ENCODE measurements at places on chromosomes 4 and X. TPM values are rescaled to one million over a fixed set of nuclear protein-coding genes. Genes with fewer than 3 reads are reported as not detected.

GRCh38 chr4:74407891-74408290, 37.0 kb upstream of the AREG start:
- no peak for DNase-seq

DNA sequence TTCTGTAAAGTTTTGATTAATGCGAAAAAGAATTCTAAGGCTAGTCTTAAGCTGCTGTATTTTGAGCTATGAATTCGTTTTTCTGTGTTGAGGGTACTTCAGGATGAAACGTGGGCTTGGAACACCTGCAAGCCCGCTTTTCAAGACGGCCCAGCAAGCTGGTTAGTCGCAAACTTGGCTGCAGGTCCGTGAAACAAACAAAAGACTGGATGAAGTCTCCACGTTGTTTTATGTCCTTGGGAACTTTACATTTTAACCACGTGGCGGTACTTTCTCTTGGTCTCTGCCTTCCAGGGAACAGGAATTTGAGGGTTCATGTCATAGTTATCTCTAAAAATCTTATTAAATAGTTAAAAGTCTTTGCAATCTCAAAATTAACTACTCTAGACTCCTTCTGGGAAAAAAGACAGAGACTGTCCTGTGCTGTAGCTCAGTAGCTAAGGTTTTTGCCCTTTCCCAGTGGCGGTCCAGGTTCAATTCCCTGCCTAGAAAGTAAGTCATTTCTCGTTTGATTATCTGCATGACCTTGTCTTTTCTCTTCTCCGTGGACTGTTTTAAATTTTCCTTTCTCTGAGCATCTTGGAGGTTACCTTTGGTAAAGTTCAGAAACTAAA, 21.0 kb downstream of the TENM3 start:
- DNase-seq, result no peak

- DNase-seq, result no peak
Measured at GRCh38 chr4:148173397-148174017, 268.7 kb downstream of the NR3C2 start.

- DNase-seq, result no peak
Measured at GRCh38 chr4:101081695-101082369, 265.5 kb downstream of the PPP3CA start.

- DNase-seq, result no peak
Measured at GRCh38 chrX:23826653-23827052, 43.7 kb downstream of the SAT1 start.

- DNase-seq, result peak; percentile 66
Measured at GRCh38 chr4:24778464-24779225, 16.7 kb upstream of the SOD3 start.

DNA sequence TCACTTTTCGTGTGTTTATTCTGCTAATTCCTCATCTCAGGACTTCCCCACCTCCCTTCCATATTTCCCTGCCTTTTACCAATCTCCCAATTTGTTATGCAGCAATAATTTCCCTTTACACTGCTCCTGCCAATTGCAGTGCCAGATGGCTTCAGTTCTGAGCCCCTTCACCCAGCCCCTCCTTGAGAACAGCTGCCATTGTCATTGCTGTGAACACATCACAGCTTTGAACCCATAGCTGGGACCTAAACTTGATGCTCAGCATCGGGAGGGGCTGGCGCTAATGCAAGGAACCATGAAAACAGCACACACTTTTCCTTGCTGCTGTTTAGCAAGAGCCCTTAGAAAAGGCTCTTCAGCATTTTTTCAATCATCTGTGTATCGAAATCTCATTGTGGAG, 104.9 kb downstream of the ALPK1 start:
- DNase-seq, result no peak

DNA sequence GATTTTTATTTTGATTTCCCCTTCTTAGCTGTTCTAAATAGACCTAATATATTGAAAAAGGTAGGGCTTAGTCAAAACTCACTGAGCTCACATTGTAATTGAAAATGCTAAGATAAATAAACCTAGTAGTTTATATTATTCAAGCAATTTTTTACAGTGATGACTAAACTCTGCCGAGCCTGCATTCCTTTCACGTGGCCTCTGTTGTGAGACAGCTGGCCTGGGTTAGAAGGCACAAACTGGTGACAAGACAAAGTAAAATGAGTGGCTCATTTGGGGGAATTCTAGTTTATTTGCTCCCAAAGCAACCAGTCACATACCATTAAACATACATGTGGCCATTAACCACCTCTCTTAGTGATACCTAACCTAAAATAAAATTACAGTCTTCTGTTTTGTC, 169.4 kb upstream of the TEX13C start:
- no peak for DNase-seq

- DNase-seq, result no peak
Measured at GRCh38 chr4:1274871-1275270, 14.8 kb upstream of the MAEA start.

DNA sequence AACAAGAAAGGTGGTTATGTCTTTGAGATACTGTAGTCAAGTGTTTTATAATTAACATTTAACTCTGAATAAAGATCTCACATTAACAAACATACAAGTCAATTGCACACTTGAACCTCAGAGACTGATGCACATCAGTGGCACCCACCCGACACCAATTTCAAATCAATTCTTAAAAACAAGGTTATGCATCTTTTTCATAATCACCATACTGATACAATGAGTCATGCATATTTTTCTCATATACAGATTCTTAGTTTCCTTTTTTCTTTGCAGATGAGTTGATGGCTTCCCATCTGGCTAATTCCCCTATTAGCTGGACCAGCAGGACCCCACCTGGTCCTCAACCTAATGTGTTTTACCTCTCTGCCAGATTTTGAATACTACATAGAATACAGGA, 136.2 kb upstream of the RPL34 start:
- no peak for DNase-seq

DNA sequence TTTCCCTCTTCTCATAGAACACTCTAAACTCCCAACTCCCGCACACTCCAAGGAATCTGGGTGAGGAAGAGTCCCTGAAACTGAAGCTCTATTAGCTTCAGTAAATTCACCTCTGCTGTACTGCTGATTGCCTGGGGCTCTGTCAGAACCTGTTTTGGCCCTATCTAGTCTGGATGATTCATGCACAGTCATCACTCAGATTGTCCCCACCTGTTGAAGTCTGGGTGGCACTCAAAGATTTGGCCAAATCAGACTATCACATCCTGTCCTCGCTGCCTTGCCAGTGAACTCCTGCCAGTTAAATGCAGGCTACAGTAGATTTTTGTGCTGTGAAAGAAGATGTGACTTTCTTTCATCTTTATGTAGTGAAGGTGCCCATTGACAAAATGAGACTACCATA, 63.5 kb upstream of the EMCN start:
- no peak for DNase-seq

- DNase-seq, result no peak
Measured at GRCh38 chr4:145819101-145819852, 119.3 kb downstream of the ZNF827 start.

GRCh38 chr4:79235095-79235494, 90.8 kb downstream of the NAA11 start:
- DNase-seq, result no peak

DNA sequence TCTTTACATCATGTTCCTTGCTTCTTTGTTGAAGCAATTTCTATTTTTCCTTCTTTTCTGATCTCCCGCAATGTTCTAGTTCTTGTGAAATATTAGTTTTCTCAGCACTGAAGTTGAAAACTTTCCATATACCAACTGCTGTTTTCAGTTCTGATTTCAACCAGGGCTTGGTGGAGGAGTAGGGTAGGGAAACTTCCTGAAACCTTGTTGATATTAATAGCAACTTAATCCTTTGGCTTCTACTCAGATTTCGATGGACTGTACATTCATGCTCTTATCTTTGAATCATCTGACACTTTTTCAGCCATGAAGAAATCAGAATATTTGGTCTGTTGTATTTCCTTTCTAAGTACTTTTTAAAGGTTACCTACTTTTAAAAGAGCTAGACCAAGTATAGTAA, 315.8 kb downstream of the RPA4 start:
- DNase-seq, result peak; percentile 5

DNA sequence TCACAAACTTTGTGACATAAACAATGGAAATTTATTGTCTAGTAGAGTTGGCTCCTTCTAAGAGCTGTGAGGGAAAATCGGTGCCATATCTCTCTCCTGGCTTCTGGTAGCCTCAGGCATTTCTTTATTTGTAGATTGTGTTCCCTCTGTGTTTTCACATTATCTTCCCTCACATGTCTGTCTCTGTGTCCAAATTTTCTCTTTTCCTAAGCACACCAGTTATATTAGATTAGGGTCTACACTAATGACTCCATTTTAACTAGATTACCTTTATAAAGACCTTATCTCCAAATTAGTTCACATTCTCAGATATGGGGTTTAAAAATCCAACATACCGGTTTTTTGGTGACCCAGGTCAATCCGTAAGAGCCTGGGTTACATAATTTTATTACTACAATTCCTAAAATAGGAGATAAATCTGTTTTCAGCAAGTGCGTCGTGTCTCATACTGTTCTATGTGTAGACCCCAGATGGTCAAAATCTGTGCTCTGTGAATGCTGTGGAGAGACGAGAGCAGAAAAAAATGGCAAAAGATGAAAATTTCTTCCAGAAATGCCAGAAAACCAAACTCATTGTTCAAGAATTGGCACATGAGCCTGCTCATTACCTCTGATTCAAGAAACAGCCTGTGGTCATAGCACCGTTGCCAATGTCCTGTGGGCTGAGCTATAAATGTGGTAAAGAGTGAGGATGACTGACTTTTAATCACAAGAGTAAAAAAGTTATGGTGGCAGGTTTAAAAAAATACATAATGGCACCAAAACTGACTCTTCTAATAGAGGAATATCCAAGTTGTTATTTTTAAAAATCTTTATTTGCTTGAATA, 574.7 kb downstream of the PCDH7 start:
- DNase-seq, result no peak

GRCh38 chr4:38023347-38024205, 63.4 kb downstream of the PTTG2 start:
- DNase-seq, result no peak

DNA sequence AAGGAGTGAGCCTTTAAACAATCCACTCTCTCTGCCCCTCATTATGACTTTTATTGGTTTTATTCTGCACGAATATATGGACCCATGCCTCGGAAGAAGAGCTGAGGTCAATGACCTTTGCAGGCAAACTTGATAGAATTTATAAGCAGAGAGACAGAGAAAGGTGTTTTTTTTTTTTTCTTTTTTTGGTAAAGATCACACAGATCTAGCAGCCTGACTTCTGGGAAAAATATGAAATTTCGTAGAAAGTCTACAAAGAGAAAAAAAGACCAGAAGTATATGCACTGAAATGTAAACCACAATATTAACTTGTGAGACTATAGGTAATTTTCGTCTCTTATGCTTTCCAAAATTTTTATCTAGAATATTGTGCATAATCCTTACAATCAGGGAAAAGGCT, 61.6 kb downstream of the LEF1 start:
- DNase-seq, result no peak

DNA sequence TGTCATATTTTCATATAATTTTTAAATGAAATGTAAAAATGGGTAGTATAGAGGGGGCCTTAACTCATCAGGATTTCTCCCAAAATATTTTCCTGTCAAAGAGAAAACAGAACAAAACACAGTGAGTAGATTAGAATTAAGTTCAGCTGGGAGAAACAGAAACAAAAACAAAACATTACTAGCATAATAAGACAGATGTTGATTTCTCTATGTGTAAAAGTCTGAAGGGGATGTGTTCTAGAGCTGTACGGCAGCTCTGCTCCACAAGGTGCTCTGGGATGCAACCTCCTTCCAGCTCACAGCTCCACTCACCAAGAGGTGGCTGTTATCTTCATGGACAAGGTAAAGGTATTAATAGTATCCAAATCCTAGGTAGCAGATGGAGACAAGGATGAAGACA, 72.8 kb downstream of the ARHGEF38 start:
- DNase-seq, result no peak

- DNase-seq, result no peak
Measured at GRCh38 chr4:84948056-84948455, 18.4 kb downstream of the WDFY3 start.

GRCh38 chr4:54063229-54063628, 1.2 kb downstream of the CHIC2 start:
- DNase-seq, result no peak

- no peak for DNase-seq
Measured at GRCh38 chr4:75015627-75016026, 82.7 kb downstream of the PARM1 start.

DNA sequence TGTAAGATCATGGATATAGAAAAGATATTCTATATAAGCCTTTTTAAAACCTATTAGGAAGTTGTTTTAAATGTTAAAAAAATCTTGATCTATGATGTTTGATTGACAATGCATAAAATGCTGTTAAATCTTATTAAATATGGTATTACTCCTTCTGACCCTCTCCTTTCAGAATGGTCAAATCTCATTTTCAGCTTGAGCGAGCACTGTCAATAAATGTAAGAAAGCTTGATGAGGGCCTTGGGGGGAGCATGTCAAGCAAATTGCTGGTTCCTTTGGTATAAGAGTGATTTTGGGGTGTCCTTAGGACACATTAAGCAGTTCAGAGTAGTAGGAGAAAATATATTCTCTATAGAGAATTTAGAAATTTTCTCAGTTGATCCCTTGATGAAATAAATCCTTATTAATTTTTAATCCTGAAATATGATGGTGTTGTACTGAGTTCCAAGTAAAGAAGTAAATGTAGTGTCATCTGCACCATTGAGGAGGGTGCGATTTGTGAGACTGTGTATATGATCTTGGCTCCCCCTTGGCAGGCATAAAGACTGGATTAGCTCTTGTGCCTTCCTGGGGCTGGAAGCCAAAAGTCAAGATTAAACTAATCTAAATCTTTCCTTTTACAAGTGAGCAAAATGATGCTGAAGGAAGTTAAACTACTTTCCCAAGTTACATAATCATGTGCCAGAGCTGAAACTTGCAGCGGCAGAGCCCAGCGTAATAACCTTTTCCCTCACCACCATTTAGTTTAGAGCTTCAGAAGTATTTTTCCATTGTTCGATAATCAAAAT, 82.6 kb upstream of the ANK2 start:
- no peak for DNase-seq

DNA sequence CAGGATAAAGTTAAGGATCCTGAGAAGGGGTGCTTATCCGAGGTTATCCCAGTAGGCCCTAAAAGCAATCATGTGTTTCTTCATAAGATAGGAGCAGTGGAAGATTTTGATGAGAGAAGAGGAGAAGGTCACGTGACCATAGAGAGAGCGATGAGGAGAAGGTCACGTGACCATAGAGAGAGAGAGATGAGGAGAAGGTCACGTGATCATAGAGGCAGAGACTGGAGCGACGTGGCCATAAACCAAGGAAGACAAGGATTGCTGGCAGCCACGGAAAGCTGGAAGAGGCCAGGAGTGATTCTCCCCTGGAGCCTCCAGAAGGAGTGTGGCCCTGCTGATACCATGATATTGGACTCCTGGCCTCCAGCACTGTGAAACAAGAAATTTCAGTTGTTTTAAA, 38.4 kb upstream of the ZNF518B start:
- no peak for DNase-seq

The GPR119 gene
- 1.4 TPM for total RNA-seq

The TMEM150C gene
- total RNA-seq, result 4.0 TPM

The PRDM5 gene
- total RNA-seq, result 16.8 TPM

The GPC4 gene
- 9.2 TPM for total RNA-seq

The P2RY4 gene
- 0.87 TPM for total RNA-seq

The PABPC5 gene
- total RNA-seq, result 7.1 TPM

The UGT2B15 gene
- 103 TPM for total RNA-seq

The STBD1 gene
- 34.2 TPM for total RNA-seq

The SPANXA2 gene
- total RNA-seq, result not detected

The PDE6B gene
- total RNA-seq, result 17.3 TPM

The ETDB gene
- not detected for total RNA-seq

The EDNRA gene
- 35.7 TPM for total RNA-seq

The NUDT9 gene
- total RNA-seq, result 35.8 TPM

The GAB1 gene
- total RNA-seq, result 37.5 TPM

The MAGEC3 gene
- not detected for total RNA-seq
